ENCODE measurements at places on chromosomes 1 and 21.

- DNase-seq, result no peak
Observed at GRCh38 chr1:41498804-41499203, 14.3 kb upstream of the EDN2 start.

DNA sequence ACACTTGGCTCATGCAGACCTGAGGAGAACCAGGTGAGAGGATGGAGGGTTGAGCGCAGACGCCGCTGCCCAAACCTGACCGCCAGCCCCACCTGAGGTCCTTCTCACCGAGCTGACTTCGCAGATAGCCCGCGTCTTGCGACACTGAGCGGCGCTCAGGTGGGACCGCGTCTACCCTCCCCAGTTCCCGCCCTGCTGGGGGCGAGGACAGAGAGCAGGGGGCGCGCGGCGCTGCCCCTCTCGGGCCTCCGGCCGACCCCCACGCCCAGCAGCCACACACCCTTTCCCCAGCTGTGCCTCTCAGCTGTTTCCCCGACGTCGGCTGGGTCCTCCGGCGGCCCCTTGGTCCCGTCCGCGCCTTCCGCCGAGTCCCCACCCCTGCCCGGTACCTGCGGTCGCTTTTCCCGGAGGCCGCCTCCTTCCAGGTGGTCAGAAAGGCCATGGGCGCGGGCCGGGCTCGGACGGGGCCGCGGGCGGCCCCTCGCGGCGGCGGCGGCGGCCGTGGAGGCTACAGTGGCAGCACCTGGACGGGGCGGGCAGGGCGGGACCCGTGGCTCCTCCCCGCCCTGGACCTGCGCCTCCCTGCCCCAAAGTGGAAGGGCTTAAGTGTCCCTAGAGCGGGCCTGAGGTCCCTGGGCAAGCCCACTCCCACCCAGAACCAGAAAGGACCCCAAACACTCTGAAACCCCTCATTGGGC, 14.4 kb upstream of the TTC39A start:
- peak; percentile 22 for DNase-seq

DNA sequence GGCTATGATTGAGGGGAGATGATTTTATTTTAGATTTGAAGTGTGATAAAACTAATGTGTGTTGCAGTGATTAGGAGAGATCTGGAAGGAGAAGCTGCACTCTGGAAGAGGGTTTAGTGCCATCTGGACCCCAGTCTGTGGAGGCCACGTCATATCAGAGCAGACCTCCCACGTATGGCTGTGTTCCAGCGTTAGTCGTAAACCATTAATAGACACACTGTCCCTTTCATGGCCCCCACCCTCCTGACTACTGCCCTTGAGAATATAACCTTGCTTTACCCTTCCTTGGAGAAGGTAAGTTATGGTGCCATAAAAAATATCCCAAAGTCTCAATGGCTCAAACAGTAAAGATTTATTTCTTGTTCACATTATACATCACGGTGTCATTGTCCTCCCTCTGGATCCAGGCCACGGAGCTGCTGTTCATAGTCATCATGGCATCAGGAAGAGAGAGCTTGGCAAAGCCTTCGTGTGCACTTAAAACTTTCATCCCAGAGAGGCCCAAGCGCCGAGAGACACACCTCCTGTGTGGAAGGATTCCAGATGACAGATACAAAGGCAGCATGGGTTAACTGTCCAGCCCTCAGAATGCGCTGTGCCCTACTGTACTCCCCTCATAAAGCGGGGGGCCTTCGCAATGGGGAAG, 33.2 kb downstream of the RHOU start:
- DNase-seq, result no peak

GRCh38 chr1:7363450-7363849, 407.6 kb upstream of the VAMP3 start:
- no peak for DNase-seq

DNA sequence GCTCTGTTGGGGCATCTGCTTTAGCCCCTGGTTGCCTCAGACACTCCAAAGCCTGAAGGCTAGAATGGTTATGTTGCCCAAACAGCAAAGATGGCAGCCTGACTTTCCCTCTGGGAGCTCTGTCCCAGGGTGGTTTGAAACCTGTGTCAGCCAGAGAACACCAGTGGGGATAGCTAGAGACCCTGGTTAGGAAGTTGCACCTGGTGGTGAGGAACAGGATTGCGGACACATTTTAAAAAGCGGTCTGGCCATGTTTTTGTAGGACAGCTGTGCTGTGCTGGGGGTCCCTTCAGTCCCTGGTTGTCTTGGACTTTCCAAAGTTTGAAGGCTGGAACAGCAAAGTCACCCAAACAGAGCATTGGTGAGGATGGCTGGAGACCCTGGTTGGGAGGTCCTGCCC, 87.8 kb downstream of the DNM3 start:
- no peak for DNase-seq

GRCh38 chr1:92273039-92273438, 25.7 kb downstream of the GLMN start:
- DNase-seq, result no peak

GRCh38 chr1:56576880-56577405, 2.4 kb downstream of the PLPP3 start:
- DNase-seq, result peak; percentile 78

GRCh38 chr1:24289937-24290595, 29.1 kb upstream of the GRHL3 start:
- no peak for DNase-seq

- peak; percentile 53 for DNase-seq
Observed at GRCh38 chr1:241156231-241156965, 200.6 kb downstream of the RGS7 start.

- DNase-seq, result no peak
Observed at GRCh38 chr1:55120538-55120937, 81.2 kb downstream of the PCSK9 start.

- DNase-seq, result no peak
Observed at GRCh38 chr1:203794764-203795440, 521 bp upstream of the ZBED6 start.

GRCh38 chr1:1598720-1599029, 1.3 kb downstream of the FNDC10 start:
- no peak for DNase-seq

- DNase-seq, result no peak
Observed at GRCh38 chr1:55426156-55426555, 211.0 kb upstream of the USP24 start.

- no peak for DNase-seq
Observed at GRCh38 chr1:223421676-223422075, 28.5 kb downstream of the CCDC185 start.

- DNase-seq, result no peak
Observed at GRCh38 chr21:45336870-45337269, 49.2 kb upstream of the POFUT2 start.

- DNase-seq, result no peak
Observed at GRCh38 chr1:211344152-211344618, 17.6 kb downstream of the TRAF5 start.

DNA sequence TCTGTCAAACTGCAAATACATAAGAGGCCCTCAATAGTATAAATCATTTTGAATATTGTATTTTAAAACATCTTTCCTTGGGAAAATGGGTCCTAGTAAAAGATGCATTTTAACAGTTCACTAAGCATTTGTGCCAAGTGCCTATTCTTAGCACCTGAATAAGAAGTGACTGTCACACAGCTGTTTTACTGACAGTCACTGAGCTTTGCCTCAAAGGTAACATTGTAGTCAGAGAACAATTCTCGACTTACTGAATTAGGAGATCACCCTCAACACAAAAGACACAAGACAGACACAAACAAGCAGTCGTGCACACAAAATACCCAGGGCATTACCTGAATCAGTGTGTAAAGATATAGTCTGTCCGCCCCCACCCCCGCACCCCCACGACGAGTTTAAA, 408 bp downstream of the ESRRG start:
- peak; percentile 62 for DNase-seq

- no peak for DNase-seq
Observed at GRCh38 chr1:67342076-67342890, 34.6 kb downstream of the IL12RB2 start.

DNA sequence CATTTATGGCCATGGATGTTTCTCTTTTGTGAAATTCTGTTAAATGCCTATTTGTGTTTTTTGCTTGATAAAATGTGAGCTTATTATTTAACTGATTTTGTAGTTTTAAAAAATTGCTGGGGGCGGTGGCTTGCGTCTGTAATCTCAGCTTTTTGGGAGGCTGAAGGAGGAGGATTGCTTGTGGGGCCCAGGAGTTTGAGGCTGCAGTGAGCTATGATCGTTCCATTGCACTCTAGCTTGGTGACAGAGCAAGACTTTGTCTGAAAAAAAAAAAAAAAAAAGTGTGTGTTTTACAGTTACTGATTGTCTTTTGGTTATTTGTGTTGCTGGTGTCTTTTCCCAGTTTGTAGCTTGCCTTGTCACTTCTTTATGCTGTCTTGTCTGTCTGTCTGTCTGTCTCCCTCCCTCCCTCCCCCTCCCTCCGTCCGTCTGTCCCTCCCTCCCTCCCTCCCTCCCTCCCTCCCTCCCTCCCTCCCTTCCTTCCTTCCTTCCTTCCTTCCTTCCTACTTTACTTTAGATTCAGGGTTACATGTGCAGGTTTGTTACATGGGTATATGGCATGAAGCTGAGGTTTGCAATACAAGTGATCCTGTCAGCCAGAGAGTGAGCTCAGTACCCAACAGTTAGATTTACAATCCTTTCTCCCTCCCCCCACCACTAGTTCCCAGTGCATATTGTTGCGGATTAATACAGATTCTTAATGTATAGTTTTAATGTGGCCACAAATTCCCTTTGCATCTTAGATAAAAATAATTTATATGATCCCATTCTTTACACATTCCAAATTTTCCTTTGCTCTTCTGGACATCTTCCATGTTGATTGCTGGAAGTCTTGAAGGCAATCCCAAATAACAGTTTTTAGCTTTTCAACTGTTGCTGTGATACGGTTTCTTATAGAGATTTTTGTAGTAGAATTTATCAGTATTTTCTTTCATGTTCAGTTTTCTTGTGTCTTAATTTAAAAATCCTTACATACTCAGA, 25.1 kb downstream of the PTBP2 start:
- no peak for DNase-seq

DNA sequence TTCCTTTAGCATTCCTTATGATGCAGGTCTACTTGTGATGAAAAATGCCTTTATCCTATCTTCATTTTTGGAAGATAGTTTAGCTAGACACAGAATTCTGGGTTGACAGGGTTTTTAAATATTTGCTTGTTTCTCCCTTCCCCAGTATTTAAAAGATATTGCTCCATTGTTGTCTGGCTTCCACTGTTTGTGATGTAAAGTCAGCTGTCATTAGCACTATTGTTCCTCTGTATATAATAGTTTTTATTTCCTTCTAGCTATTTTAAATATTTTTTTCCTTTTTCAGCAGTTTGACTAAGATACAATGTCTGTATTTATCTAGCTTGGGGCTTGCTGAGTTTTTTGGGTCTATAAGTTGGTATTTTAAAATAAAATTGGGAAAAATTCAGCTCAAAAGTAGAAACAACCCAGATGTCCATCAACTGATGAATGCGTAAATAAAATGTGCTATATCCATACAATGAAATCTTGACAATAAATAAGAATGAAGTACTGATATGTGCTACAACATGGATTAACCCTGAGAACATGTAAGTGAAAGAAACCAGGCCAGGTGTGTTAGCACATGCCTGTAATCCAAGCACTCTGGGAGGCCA, 11.2 kb downstream of the IFT25 start:
- DNase-seq, result no peak

DNA sequence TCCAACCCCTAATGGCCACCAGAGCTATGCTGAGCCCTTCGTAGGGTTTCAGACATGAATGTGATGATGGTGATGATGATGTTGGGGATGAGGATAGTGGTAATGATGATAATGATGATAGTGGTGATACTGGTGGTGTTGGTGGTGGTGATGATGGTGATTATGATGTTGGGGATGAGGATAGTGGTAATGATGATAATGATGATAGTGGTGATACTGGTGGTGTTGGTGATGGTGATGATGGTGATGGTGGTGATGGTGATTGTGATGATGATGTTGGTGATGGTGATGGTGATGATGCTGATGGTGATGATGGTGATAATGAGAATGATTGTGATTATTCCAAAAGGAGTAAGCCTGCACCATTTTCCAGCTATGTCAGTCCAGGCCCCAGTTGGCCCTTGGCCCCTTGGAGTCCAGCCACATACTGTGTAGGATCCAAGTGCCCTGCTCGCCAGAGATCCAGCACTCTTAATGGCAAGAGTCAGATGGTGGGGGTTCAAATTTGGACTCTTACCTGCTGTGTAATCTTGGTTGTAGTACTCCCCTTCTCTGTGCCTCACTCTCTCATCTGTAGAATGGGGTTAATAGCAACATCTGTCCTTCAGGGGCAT, 28.3 kb downstream of the AJAP1 start:
- no peak for DNase-seq

DNA sequence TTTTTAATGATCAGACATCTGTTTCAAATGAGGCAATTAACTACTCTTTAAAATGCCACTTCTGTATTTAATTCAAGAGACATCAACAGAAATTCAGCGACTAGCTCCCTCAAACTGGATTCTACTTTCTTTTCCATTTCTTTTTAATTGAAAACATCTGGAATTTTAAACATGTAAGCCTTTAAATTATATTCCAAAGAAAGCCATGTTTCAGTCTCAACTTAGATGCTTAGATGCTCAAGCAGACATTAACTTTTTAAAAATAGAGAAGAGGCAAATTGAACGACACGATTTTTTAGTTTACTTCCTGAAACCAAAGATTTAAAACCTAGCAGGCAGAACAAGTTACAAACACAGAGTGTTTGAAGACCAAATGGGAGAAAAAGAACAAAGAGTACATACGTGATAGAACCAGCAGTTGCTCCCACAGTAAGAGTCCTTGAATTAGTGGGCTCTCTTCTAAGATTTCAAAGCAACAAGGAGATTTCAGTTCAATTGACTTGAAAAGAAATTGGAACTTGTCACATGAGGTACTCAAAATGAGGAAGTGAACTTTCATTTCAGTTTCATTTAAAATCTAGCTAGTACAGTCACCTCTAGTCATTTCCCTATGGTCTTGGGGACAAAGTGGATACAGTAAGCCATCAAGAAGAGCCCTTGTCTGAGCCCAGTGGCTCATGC, at the start of gene CTSS:
CTSS (minus strand) TSS at position 483 of the 681 bp plus-strand sequence. CDS start 1,015 bp downstream, outside the sequence.
- peak; percentile 26 for DNase-seq

GRCh38 chr1:229822026-229822425, 196.0 kb downstream of the URB2 start:
- no peak for DNase-seq
